ENCODE measurements at places on chromosomes 1 and 21. TPM values are rescaled to one million over a fixed set of nuclear protein-coding genes. Genes with fewer than 3 reads are reported as not detected.

Gene CR1L
- total RNA-seq: not detected

DNA sequence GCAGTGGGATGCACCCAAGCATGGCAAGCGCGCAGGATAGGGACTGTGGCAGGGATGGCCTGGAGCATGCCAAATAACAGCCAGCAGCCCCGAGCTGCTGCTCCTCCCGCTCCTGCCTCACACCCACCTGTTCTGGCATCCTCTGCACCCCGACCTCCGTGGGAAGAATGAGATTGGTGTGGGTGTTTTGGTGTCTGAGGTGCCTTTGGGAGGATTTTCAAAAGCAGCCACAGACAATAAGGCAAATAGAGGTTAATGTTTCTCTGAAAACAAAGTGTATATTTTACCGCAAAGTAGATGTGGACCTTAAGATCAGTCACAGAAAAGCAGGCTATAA is 35.5 kb downstream of the IGFN1 start:
- H3K36me3 ChIP-seq: no peaks in the 10 kb centered on the region
- no peaks in the 10 kb centered on the region for H3K4me1 ChIP-seq
- DNase-seq: no peak
- H3K4me3 ChIP-seq: no peak overlapping the region

DNA sequence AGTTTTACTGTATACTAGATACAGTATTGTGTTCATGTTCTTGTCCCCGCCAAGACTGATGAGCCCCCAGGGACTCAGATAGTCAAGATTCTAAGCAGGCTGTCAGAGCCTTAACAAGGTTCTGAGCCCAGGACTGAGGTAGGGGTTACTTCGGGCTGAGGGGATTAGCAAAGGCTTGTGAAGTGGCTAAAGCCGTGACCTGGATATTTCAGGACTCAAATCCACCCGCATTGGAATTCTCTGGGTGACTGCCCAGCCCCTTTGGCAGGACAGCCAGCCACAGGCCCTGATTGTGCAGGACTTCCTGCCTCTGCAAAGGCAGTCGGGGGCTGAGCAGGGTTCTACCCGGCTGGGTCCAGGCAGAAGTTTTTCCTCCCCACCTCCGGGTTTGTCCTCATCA is at the start of gene PLA2G5:
PLA2G5 (plus strand) TSS at position 321 of the 400 bp plus-strand sequence. CDS start 14,637 bp downstream, outside the sequence.
- H3K27me3 ChIP-seq: peaks cover 3% of the 10 kb centered on the region
- H3K36me3 ChIP-seq: no peaks in the 10 kb centered on the region
- peak within 1 kb of the TSS; percentile 67 for H3K27ac ChIP-seq
- no peak within 1 kb of the TSS for H3K4me3 ChIP-seq

Gene E2F2
- total RNA-seq: 11.6 TPM

Gene RHBDL2
- 22.5 TPM for total RNA-seq

Gene ETV3L
- not detected for total RNA-seq

Gene INAVA
- 296 TPM for total RNA-seq

DNA sequence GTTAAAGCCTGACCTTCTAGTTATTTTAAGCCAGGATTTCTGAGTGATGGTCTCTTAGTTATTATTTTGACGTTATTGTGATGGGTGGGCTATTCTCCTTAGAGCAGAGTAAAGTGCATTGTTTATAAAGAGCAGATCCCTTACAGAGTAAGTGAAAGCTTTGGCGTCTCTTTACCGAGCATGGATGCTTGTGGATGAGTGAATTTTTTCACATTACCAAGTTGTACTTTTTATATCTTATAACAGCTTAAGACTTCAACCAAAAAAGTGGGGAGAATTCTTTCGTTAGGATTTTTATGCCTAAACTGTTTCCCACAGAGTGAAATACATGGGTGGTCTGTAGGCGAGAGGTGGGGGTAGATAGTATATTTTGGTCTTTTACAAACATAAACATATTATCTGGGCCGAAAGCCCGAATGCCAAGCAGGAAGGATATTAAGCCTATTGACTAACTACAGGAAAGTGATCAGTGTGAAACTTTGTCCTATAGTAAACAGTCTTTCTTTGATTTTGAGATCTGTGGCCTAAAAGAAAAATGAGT is 279.1 kb upstream of the C1orf105 start:
- H3K4me1 ChIP-seq: peaks cover 6% of the 10 kb centered on the region
- no peak for DNase-seq
- no peak overlapping the region for H3K4me3 ChIP-seq
- H3K36me3 ChIP-seq: no peaks in the 10 kb centered on the region

GRCh38 chr1:199515261-199515660 is 512.2 kb upstream of the NR5A2 start:
- H3K27me3 ChIP-seq: no peaks in the 10 kb centered on the region
- H3K4me1 ChIP-seq: no peaks in the 10 kb centered on the region
- DNase-seq: no peak
- no peak overlapping the region for H3K4me3 ChIP-seq

GRCh38 chr1:53255031-53255430 is 16.7 kb upstream of the MAGOH start:
- no peak for DNase-seq
- no peaks in the 10 kb centered on the region for H3K36me3 ChIP-seq
- no peaks in the 10 kb centered on the region for H3K27me3 ChIP-seq
- no peak overlapping the region for H3K27ac ChIP-seq
- no peak overlapping the region for H3K4me3 ChIP-seq

GRCh38 chr1:231049121-231049979 is 9.3 kb upstream of the FAM89A start:
- no peak overlapping the region for H3K27ac ChIP-seq
- no peaks in the 10 kb centered on the region for H3K36me3 ChIP-seq
- H3K4me1 ChIP-seq: peaks cover 13% of the 10 kb centered on the region
- no peak overlapping the region for H3K4me3 ChIP-seq
- DNase-seq: no peak
- peaks cover 13% of the 10 kb centered on the region for H3K27me3 ChIP-seq

DNA sequence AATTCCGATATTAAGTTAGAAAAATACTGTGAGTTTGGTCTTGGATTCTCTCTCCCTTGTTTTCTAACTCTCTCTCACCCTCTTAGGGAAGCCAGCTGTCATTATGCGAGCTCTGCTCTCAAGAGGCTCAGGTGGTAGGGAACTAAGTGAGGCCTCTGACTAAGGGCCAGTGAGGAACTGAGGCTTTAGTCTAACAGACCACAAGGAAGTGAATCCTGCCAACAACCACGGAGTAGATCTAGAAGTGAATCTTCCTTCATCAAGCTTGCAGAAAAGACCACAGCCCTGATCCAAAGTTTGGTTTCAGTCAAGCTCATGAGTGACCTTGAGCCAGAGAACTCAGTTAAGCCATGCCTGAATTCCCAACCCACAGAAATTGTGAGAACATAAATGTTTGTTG is 180.1 kb upstream of the PRMT6 start:
- H3K4me1 ChIP-seq: no peaks in the 10 kb centered on the region
- no peak for DNase-seq
- no peaks in the 10 kb centered on the region for H3K36me3 ChIP-seq
- no peaks in the 10 kb centered on the region for H3K27me3 ChIP-seq
- no peak overlapping the region for H3K27ac ChIP-seq
- H3K4me3 ChIP-seq: no peak overlapping the region

DNA sequence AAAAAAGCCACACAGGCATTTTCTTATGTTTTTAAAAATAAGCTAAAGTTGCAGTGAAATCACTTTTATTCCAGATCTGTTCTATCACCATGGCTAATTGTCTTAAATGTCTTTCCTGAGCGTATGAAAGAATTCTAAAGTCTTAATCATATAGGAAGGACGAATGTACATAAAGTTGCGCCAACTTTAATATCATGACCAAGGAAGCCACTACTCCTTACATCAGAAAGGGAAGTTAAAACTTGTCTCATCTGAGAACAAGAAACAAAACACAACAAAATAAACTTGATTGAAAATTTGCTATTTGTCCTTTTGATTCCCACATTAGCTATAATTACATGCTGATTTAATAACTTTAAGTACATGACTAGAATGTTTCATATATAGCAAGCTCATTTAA is 26.5 kb downstream of the CNIH4 start:
- no peak overlapping the region for H3K4me3 ChIP-seq
- no peak overlapping the region for H3K27ac ChIP-seq
- peaks cover 13% of the 10 kb centered on the region for H3K36me3 ChIP-seq
- H3K4me1 ChIP-seq: no peaks in the 10 kb centered on the region
- H3K27me3 ChIP-seq: no peaks in the 10 kb centered on the region
- DNase-seq: no peak

DNA sequence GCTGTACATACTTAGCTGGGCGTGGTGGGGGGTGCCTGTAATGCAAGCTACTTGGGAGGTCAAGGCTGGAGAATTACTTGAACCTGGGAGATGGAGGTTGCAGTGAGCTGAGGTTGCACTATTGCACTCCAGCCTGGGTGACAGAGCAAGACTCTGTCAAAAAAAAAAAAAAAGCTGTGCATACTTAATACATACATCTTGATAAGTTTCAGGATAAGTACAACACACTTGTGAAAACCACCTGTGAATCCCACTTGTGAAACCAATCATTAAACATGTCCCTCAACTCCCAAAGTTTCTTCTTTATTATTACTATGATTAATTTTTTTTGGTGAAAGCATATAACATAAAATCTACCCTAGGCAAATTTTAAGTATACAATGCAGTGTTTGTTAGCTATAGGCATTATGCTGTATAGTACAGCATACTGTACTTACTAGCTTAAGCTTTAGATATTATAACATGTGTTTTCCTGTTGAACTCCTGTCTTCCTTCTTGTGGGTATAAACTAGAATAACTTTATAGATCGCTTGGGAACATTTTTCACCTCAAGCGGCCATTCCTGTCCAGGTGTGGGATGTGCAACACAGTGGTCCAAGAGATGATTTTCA is 41.4 kb downstream of the DISC1 start:
- H3K27me3 ChIP-seq: no peaks in the 10 kb centered on the region
- no peak overlapping the region for H3K27ac ChIP-seq
- H3K36me3 ChIP-seq: no peaks in the 10 kb centered on the region
- no peak for DNase-seq
- H3K4me3 ChIP-seq: no peak overlapping the region

- no peak for DNase-seq
- H3K4me1 ChIP-seq: peaks cover 5% of the 10 kb centered on the region
- no peak overlapping the region for H3K4me3 ChIP-seq
- peaks cover 37% of the 10 kb centered on the region for H3K27me3 ChIP-seq
- H3K36me3 ChIP-seq: no peaks in the 10 kb centered on the region
These were observed 53.4 kb downstream of the DMRTA2 start for GRCh38 chr1:50369830-50370229.

Gene TMEM51
- total RNA-seq: 32.9 TPM

GRCh38 chr1:229127301-229127700 is 143.6 kb upstream of the RAB4A start:
- H3K4me3 ChIP-seq: no peak overlapping the region
- H3K36me3 ChIP-seq: no peaks in the 10 kb centered on the region
- no peak overlapping the region for H3K27ac ChIP-seq
- no peak for DNase-seq
- H3K4me1 ChIP-seq: peaks cover 40% of the 10 kb centered on the region

DNA sequence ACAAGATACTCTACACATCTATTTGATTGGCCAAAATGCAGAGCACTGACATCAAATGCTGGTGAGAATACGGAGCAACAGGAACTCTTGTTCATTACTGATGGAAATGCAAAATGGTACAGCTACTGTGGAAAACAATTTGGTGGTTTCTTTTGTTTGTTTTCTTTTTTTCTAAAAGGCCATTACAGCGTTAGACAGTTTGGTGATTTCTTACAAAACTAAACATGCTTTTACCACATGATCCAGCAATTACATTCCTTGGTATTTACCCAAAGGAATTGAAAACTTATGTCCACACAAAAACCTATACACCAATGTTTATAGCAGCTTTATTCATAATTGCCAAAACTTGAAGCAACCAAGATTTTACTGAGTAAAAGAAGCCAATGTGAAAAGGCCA is 66.4 kb upstream of the FBXO28 start:
- H3K27ac ChIP-seq: no peak overlapping the region
- H3K4me1 ChIP-seq: peaks cover 3% of the 10 kb centered on the region
- DNase-seq: no peak
- H3K4me3 ChIP-seq: no peak overlapping the region
- H3K27me3 ChIP-seq: no peaks in the 10 kb centered on the region

- no peaks in the 10 kb centered on the region for H3K4me1 ChIP-seq
- peaks cover 48% of the 10 kb centered on the region for H3K27me3 ChIP-seq
- H3K36me3 ChIP-seq: no peaks in the 10 kb centered on the region
- peak overlapping the region; percentile 70 for H3K27ac ChIP-seq
These were observed 18.0 kb downstream of the CRYBG2 start for GRCh38 chr1:26335774-26336476.

GRCh38 chr1:156591181-156591431 is 470 bp upstream of the NAXE start:
- H3K27me3 ChIP-seq: no peaks in the 10 kb centered on the region
- H3K4me1 ChIP-seq: peaks cover 14% of the 10 kb centered on the region
- peak overlapping the region; percentile 87 for H3K27ac ChIP-seq
- H3K36me3 ChIP-seq: no peaks in the 10 kb centered on the region
- DNase-seq: no peak
- peak overlapping the region; percentile 74 for H3K4me3 ChIP-seq

- no peak overlapping the region for H3K4me3 ChIP-seq
- no peak overlapping the region for H3K27ac ChIP-seq
- no peak for DNase-seq
- no peaks in the 10 kb centered on the region for H3K4me1 ChIP-seq
These were observed 144.1 kb upstream of the AJAP1 start for GRCh38 chr1:4510276-4510691.

DNA sequence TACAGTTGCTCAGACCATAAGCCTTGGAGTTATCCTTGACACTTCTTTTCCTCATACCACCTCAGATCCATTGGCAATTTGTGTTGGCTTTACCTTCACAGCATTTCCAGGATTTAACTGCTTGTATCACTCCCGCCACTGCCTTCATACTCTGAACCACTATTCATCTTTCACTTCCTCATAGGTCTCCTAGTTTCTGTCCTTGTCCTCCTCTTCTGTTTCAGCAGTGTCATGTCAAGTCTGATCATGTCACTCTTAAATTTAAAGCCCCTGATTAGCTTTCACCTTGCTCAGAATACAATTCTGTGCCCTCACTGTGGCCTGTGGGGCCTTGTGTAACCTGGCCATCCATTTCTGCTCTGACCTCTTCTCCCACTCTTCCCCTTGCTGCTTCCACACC is 34.7 kb upstream of the C1orf115 start:
- no peak for DNase-seq
- H3K4me1 ChIP-seq: no peaks in the 10 kb centered on the region
- H3K4me3 ChIP-seq: no peak overlapping the region
- H3K27me3 ChIP-seq: no peaks in the 10 kb centered on the region
- no peak overlapping the region for H3K27ac ChIP-seq

GRCh38 chr1:116733476-116734365 is 20.5 kb upstream of the CD2 start:
- H3K27me3 ChIP-seq: no peaks in the 10 kb centered on the region
- H3K4me1 ChIP-seq: no peaks in the 10 kb centered on the region
- DNase-seq: no peak
- H3K36me3 ChIP-seq: no peaks in the 10 kb centered on the region
- H3K4me3 ChIP-seq: no peak overlapping the region

Gene COL16A1
- 14.3 TPM for total RNA-seq

Gene ASTN1
- 0.27 TPM for total RNA-seq

DNA sequence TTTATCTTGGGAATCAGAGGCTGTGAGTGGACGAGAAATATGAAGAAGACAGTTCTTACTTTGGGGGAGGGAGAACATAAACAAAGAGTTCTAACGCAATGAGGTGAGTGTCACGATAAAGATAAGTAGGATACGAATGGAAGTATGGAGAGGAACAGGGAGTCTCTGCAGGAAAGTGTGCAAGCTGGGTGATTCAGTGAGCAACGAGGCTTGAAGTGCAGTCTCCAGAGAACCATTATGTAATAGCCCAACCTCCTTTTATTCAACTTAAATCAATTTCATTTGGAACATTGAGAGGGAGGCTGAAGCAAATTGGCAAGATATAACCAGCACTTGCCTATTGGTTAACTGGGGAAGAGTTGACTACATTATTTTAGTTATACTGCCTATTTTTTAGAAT is 99.3 kb upstream of the PLD5 start:
- H3K36me3 ChIP-seq: no peaks in the 10 kb centered on the region
- H3K4me3 ChIP-seq: no peak overlapping the region
- no peaks in the 10 kb centered on the region for H3K4me1 ChIP-seq
- no peak for DNase-seq
- H3K27me3 ChIP-seq: no peaks in the 10 kb centered on the region
